ENCODE measurements at places on chromosomes 7 and 10.

DNA sequence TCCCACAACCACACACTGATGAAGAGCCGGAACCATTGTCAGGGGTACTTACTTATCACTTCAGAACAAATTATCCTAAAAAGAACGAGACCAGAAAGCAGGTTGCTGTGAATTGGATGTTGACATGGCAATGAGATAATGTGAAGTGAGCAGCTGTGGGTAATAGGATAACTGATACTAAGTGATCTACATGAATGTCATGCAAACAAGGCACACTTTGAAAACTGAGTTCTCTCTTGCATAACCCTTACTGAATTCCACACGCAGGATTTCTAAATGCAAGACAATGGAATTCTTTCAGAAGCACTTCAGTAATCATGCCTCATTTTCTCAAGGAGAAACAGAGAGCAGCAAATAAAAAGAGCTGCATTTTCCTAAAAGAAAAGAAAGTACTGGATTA, 242.5 kb upstream of the TMEM229A start:
- no peak for DNase-seq

DNA sequence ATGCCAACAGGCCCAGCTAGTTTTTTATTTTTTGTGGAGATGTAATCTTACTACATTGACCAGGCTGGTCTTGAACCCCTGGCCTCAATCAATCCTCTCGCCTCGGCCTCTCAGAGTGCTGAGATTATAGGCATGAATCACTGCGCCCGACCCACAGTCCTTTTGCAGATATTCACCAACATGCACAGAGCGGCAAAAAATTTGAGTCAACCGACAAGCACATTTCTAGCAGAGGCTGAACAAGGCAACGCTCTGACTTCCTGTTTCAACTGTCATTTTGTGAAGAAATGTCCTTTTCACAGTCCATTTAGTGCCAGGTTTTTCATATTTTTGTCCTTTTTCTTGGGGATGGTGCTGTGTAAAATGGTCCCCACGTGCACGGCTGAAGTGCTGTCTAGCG, 71.1 kb upstream of the KAT6B start:
- DNase-seq = no peak

DNA sequence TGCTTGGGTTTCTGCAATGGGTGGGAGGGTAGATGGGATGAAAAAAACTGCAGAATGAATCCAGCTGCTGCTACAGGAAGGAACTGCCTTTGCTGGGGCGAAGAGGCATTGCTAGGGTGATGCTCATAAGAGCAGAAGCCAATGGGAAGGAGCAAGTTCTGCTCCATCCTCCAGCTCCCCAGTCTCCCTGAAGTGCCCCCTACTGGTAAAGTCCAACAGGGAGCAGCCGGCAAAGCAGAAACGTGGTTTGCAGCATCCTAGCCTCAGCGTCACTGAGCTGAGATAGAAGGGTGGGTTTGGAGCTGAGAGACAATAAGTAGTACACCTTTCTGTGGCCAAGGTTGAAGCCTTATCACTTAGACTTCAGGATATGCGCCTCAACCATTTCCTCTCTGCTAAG, 220.5 kb downstream of the CCSER2 start:
- DNase-seq = no peak

GRCh38 chr7:157613575-157614322, 276.9 kb downstream of the DNAJB6 start:
- no peak for DNase-seq

Data from NCI-H2107 (cell line).